ENCODE measurements at places on chromosomes 7 and 10.
A peak's percentile ranks its signal among the peaks of the same experiment; 100 is the strongest.

- DNase-seq, result no peak
These were observed 62.1 kb downstream of the TPST1 start for GRCh38 chr7:66267249-66267648.

GRCh38 chr7:142901426-142902259 is 16.1 kb upstream of the TRPV6 start:
- no peak for DNase-seq

DNA sequence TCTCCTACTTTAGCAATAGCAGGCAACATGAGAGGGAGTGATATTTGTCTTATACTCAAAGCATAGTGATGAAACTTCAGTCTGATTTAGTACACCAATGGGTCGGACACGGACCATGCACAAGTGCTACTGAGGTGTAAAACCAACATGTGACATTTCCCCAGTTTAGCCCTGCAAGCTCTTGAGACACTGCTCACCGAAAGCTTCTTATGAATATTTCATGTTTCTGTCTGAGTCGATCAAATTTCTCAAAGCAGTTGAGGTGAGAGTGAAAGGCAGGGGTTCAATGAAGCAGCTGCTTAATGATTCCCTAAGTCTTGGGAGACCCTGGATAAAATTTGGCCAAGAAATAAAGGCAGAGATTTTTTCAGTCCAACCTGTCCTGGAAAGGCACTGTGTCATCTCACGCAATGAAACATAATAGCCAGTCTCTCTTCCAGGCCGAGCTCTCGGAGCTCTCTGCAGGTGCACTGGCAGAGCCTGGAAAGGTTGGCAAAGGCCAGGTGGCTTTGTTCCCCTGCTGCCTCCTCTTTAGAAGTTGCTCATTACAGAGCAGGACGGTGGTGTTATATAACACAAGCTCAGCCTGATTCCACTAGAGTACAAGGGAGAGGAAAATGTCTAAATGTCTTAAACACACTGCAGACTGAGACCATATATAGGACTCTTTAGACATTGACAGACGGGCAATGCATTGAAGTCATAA is 33.9 kb upstream of the XPNPEP1 start:
- no peak for DNase-seq

GRCh38 chr7:149734791-149735075 is 38.7 kb downstream of the ZNF467 start:
- no peak for DNase-seq

- no peak for DNase-seq
These were observed 36.7 kb downstream of the DNAH11 start for GRCh38 chr7:21579341-21580072.

GRCh38 chr7:38476764-38477163 is 154.4 kb downstream of the AMPH start:
- no peak for DNase-seq

DNA sequence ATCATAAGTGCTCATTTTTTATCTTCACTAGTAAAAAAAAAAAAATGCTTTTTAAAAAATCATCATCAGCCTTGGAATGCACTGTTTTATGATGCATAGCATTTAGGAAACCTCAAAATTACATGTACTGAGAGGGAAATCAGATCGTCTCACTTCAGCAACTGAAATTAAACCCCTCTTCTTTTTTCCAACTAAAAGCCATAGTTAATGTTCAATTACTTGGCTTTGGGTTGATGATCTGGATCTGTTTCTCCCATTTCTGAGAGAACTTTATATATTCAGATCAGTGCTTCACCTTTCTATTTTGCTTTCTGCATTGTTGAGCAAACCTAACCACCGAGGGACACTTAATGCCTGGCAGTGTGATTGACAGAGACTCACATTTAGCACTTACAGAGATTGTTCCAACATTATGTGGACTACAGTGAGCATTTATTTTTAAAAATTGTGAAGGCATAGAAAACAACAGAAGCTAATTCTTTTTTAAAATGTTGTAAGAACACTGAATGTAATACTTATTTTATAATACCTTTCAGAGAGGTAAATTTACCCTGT is 678.4 kb downstream of the PHTF2 start:
- DNase-seq, result no peak

GRCh38 chr7:18558910-18559309 is 63.4 kb downstream of the HDAC9 start:
- DNase-seq, result no peak

GRCh38 chr10:78359640-78360091 is 326.0 kb downstream of the RPS24 start:
- DNase-seq, result peak; percentile 66

- DNase-seq, result no peak
These were observed 32.3 kb downstream of the PPIF start for GRCh38 chr10:79379512-79380124.

- no peak for DNase-seq
These were observed 97.9 kb downstream of the TSPAN12 start for GRCh38 chr7:120760050-120760449.
